ENCODE measurements at places on chromosomes 5 and 9. TPM values are rescaled to one million over a fixed set of nuclear protein-coding genes. Genes with fewer than 3 reads are reported as not detected.

The BTNL9 gene
- total RNA-seq: 0.22 TPM

The SPINK1 gene
- 3.8 TPM for total RNA-seq

The LARP1 gene
- 111 TPM for total RNA-seq

The FSD1L gene
- total RNA-seq: 1.6 TPM

The FAM200C gene
- 2.5 TPM for total RNA-seq

The SNCAIP gene
- total RNA-seq: 1.1 TPM

The PCDHA6 gene
- not detected for total RNA-seq

The TSSK1B gene
- total RNA-seq: not detected

The SLC46A2 gene
- total RNA-seq: not detected

The DNM1 gene
- 16.7 TPM for total RNA-seq

The DCTN4 gene
- 29.0 TPM for total RNA-seq

The PCDHGA8 gene
- total RNA-seq: 0.14 TPM

The FOXD4L3 gene
- total RNA-seq: not detected

The ZNG1E gene
- total RNA-seq: 34.9 TPM

The DHX29 gene
- total RNA-seq: 22.9 TPM

The ZDHHC11B gene
- 0.29 TPM for total RNA-seq

The DMXL1 gene
- total RNA-seq: 10.6 TPM

The CCL27 gene
- not detected for total RNA-seq

The ARSI gene
- 5.7 TPM for total RNA-seq

The NRARP gene
- 2.2 TPM for total RNA-seq

The PDE8B gene
- total RNA-seq: 0.35 TPM
